Naive thymus-derived CD4-positive, alpha-beta T cell (primary cell): ENCODE measurements at places on chromosomes 11 and 22. TPM values are rescaled to one million over a fixed set of nuclear protein-coding genes. Genes with fewer than 3 reads are reported as not detected.

PYGM gene
- total RNA-seq, result 5.3 and 8.0 TPM in 2 replicates

IL10RA gene
- 300 TPM for total RNA-seq

MMP8 gene
- total RNA-seq, result not detected

PICALM gene
- total RNA-seq, result 123 and 130 TPM in 2 replicates

EMID1 gene
- total RNA-seq, result 2.0 TPM

MRGPRX3 gene
- total RNA-seq, result not detected in 2 replicates

IGSF9B gene
- 25.0 TPM for total RNA-seq

KCNJ5 gene
- not detected for total RNA-seq

CCDC87 gene
- total RNA-seq, result 0.17 and 0.18 TPM in 2 replicates

NXPE2 gene
- total RNA-seq, result not detected in 2 replicates

OR2D2 gene
- total RNA-seq, result not detected

TMPRSS4 gene
- not detected for total RNA-seq

HEPACAM gene
- not detected for total RNA-seq

FGF3 gene
- total RNA-seq, result not detected

SEC14L2 gene
- total RNA-seq, result 147 TPM

VPS11 gene
- 58.4 TPM for total RNA-seq

OR6A2 gene
- total RNA-seq, result not detected

TUG1 gene
- total RNA-seq, result 113 TPM

MB gene
- not detected for total RNA-seq

DEUP1 gene
- total RNA-seq, result not detected

CELSR1 gene
- total RNA-seq, result 4.6 TPM

ARVCF gene
- total RNA-seq, result 2.8 TPM

GRM5 gene
- total RNA-seq, result not detected

MUC15 gene
- not detected in 2 replicates for total RNA-seq

NLRP14 gene
- not detected for total RNA-seq

TMEM218 gene
- 13.9 TPM for total RNA-seq

MMP7 gene
- total RNA-seq, result not detected

MS4A14 gene
- total RNA-seq, result 5.6 TPM

TRAF6 gene
- total RNA-seq, result 14.3 and 14.7 TPM in 2 replicates

SERPING1 gene
- not detected for total RNA-seq

GAS2L1 gene
- total RNA-seq, result 7.5 TPM

AIFM3 gene
- 1.2 TPM for total RNA-seq

MMP11 gene
- 2.8 TPM for total RNA-seq

SHISAL1 gene
- not detected for total RNA-seq

MOV10L1 gene
- not detected for total RNA-seq

PELI3 gene
- total RNA-seq, result 18.6 TPM

BET1L gene
- total RNA-seq, result 113 TPM

LRRC10B gene
- not detected for total RNA-seq

DTX4 gene
- 1.1 TPM for total RNA-seq

KCNJ1 gene
- total RNA-seq, result not detected

C11orf16 gene
- not detected for total RNA-seq

OR52H1 gene
- total RNA-seq, result not detected

OR52L1 gene
- total RNA-seq, result not detected

UBTFL1 gene
- not detected for total RNA-seq

PHETA2 gene
- total RNA-seq, result 3.9 and 4.1 TPM in 2 replicates

NECTIN1 gene
- total RNA-seq, result 4.2 TPM

PNPLA5 gene
- total RNA-seq, result not detected in 2 replicates

MOGAT2 gene
- not detected for total RNA-seq

TBX10 gene
- not detected in 2 replicates for total RNA-seq

OR4D6 gene
- total RNA-seq, result not detected

C11orf87 gene
- total RNA-seq, result not detected

RAG2 gene
- total RNA-seq, result not detected in 2 replicates

TEX54 gene
- not detected in 2 replicates for total RNA-seq

FADS2 gene
- total RNA-seq, result 2.1 TPM

UBQLNL gene
- total RNA-seq, result 0.53 TPM
